ENCODE measurements at places on chromosomes 3 and 15.
A peak's percentile ranks its signal among the peaks of the same experiment; 100 is the strongest.

- no peak for DNase-seq
These were observed 126.2 kb downstream of the TIGIT start for GRCh38 chr3:114420072-114420471.

GRCh38 chr15:69987492-69988489, 109.9 kb downstream of the TLE3 start:
- no peak for DNase-seq

GRCh38 chr15:70053716-70054229, 43.9 kb downstream of the TLE3 start:
- no peak for DNase-seq

DNA sequence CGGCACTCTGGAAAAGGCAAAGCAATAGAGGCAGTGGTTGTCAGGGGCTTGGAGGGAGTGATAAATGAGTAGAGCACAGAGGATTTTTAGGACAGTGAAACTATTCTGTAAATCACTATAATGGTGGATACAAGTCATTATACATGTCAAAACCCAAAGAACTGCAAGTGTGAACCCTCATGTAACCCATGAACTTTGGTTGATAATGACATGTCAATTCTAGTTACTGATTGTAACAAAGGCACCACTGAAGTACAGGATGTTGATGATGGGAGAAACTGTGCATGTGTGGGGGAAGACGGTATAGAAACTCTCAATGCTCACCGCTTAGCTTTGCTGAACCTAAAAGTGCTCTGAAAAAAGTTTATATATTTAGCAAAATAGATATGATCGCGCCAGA, 36.0 kb downstream of the BTLA start:
- no peak for DNase-seq

- DNase-seq, result peak; percentile 26
These were observed 123.8 kb upstream of the PHLDB2 start for GRCh38 chr3:111735243-111735758.

All from HuH-7 (cell line).